ENCODE measurements at places on chromosomes 1 and 21. TPM values are rescaled to one million over a fixed set of nuclear protein-coding genes. Genes with fewer than 3 reads are reported as not detected.

DNA sequence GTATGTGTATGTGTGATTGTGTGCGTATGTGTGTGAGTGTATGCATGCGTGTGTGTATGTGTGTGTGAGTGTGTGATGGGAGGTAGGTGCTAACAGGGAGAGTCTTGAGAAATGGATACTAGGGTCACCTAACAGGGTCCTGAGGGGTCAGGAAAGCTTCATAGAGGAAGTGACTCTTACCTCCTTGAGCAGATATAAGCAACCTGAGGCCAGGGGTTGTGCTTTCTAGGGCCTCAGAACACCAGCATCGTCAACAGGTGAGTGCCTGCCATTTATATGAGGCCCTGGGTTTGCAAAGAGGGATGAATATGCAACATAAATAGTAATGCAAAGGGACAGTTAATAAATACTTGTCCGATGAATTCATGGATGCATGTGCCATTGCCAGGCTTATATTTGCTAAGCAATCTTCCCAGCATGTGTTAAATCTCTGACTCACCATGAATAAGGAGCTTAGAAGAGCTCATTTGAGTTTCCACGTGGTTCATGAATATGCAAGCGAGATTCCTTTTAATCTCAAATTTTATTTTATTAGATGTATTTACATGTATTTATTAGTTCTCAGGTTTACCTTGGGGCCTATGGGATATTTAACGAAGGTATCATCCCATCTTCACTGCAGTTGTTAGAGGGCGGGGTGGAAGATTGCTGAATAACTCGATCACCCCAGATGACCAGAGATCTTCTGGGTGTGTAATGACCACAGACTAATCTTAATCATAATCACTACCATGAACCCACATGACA is 438.3 kb downstream of the CAMTA1 start:
- H3K4me3 ChIP-seq, result no peak overlapping the region
- DNase-seq, result no peak
- no peak overlapping the region for H3K27ac ChIP-seq
- H3K27me3 ChIP-seq, result no peaks in the 10 kb centered on the region
- no peaks in the 10 kb centered on the region for H3K4me1 ChIP-seq

DNA sequence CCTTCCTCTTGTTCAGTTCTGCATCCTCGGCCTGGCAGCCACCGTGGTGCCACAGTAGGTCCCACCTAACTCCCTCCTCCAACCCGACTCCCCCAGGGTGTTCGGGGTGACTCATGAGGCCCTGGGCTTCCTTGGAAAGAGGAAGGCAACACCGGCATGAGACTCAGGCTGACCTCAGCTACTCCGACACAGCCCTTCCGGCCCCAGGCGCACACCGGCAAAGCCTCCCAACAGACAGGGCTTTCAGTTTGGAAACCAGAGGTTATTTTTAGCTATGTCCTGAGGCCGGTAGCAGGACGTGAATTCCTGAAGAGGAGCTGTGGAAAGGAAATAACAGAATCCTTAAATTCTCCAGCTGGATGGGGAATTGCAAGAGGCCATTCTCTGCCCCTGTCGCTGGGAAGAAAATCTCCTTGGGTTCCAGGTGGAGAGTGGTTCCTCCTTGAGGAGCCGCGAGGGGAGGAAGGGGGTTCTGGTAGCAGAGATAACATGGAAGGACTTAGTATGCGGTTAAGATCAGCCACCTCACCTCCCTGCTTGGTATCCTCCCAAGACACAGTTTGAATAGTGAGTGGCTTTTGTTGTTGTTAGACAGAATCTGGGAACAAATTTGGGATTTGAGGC is 24.4 kb downstream of the PLXNA2 start:
- DNase-seq, result no peak
- H3K4me3 ChIP-seq, result no peak overlapping the region
- no peaks in the 10 kb centered on the region for H3K27me3 ChIP-seq

DNA sequence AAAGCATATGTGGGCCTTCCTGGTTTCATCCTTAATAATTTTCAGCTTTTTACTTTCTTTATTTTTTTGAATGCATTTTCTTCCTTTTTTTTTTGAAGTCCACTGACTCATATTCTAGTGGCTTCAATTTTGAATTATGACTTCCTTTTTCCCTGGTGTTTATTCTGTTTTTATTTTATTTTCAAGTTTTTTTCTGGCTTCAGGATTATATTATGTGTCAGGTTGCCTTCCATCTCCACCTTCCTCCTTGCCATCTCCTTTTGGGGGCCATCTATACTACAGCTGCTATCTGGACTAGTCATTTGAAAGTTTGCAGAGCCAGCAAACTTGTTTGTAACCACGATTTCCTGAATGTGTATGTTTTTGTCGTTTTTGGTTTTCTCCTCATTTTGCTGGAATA is 117.6 kb downstream of the LEPR start:
- no peak overlapping the region for H3K27ac ChIP-seq
- no peaks in the 10 kb centered on the region for H3K36me3 ChIP-seq
- no peak for DNase-seq
- no peaks in the 10 kb centered on the region for H3K4me1 ChIP-seq
- H3K27me3 ChIP-seq, result no peaks in the 10 kb centered on the region

GRCh38 chr1:46137916-46138315 is 5.5 kb upstream of the PIK3R3 start:
- H3K27me3 ChIP-seq, result no peaks in the 10 kb centered on the region
- H3K4me1 ChIP-seq, result peaks cover 4% of the 10 kb centered on the region
- no peak overlapping the region for H3K27ac ChIP-seq
- DNase-seq, result no peak
- H3K36me3 ChIP-seq, result no peaks in the 10 kb centered on the region

GRCh38 chr1:30611741-30612309 is 111.6 kb downstream of the MATN1 start:
- no peak overlapping the region for H3K27ac ChIP-seq
- H3K27me3 ChIP-seq, result no peaks in the 10 kb centered on the region
- DNase-seq, result no peak

Gene DONSON
- 4.0 TPM for polyA plus RNA-seq

DNA sequence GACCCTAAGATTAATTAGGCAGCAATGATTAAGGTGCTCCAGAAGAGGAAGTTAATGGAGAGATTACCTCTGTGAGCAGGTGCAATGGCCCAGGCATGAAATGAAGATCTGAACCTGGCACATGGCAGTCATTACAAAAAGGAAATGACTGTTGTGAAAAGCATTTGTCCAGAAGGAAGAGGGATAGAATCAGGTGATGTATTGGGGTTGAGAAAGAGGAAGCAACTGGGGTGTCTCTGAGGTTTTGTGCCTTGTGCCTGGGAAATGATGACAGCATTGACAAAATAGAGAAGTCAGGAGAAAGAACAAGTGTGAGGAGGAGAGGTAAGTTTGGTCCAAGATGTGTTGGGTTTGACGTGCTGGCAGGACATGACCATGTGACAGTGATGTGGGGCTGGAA is 5.6 kb downstream of the CRCT1 start:
- no peak overlapping the region for H3K4me3 ChIP-seq
- H3K27me3 ChIP-seq, result peaks cover 16% of the 10 kb centered on the region
- no peak for DNase-seq
- no peak overlapping the region for H3K27ac ChIP-seq

DNA sequence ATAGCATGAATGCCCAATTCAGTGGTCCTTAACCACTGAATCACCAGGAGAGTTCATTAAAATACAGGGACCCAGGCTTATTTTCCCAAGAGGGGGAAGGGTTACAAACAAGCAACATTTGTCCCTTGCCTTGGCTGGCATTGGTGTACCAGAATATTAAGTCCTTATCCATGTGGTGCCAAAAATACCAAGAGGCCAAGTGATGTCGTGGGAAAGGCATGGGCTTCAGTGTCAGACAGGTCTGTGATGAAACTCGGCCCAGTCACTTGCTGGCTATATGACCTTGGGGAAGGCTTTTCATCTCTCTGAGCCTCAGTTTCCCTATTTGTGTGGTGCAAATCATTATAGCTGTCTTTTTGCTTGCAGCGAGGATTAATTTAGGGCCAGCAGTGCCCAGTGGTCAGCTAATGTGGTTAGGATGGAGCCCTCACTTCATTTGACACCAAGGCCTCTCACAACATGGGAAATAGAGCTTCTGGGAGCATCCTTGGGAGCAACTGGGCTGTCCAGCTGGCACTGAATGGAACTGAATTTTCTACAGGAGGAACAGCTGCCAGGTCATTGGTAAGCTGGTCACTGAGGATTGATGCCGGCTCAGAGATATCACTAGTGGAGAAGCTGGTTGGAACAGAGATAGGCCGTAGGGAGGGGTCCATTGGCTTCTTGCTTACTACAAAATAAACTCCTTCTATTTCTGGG is 77.2 kb upstream of the PPP2R5A start:
- no peaks in the 10 kb centered on the region for H3K4me1 ChIP-seq
- no peaks in the 10 kb centered on the region for H3K27me3 ChIP-seq
- no peak overlapping the region for H3K4me3 ChIP-seq
- DNase-seq, result no peak
- no peak overlapping the region for H3K27ac ChIP-seq
- H3K36me3 ChIP-seq, result no peaks in the 10 kb centered on the region

DNA sequence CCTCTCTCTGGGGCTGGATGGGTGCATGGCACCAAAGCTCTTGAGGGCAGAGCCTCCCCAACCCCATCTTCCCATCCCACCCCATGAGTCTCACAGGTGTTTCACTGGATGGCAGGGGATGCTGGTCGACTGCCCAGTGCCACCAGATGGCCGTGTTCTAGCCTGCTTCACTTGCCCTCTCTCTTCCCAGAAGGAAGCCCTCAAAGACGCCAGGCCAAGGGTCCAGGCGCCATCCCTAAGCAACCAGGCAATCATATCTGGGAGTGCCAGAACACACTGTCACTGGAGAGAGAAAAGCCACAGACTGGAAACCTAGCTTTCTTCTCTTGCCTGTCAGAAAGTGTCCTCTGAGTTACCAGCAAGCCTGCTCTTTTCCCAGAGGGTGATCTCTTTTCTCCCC is 26.7 kb downstream of the PIGM start:
- H3K4me1 ChIP-seq, result no peaks in the 10 kb centered on the region
- H3K27me3 ChIP-seq, result no peaks in the 10 kb centered on the region
- H3K4me3 ChIP-seq, result no peak overlapping the region

- no peaks in the 10 kb centered on the region for H3K27me3 ChIP-seq
- no peak overlapping the region for H3K4me3 ChIP-seq
- peak overlapping the region; percentile 11 for H3K27ac ChIP-seq
- peaks cover 43% of the 10 kb centered on the region for H3K36me3 ChIP-seq
These were observed 591 bp downstream of the SHC1 start for GRCh38 chr1:154969860-154970452.

Gene SPRR2E
- not detected for polyA plus RNA-seq

- H3K4me1 ChIP-seq, result peaks cover 21% of the 10 kb centered on the region
- no peak overlapping the region for H3K4me3 ChIP-seq
- no peak overlapping the region for H3K27ac ChIP-seq
- H3K27me3 ChIP-seq, result no peaks in the 10 kb centered on the region
These were observed 125.5 kb downstream of the DMRTB1 start for GRCh38 chr1:53584777-53585107.

- no peak overlapping the region for H3K4me3 ChIP-seq
- H3K36me3 ChIP-seq, result peaks cover 32% of the 10 kb centered on the region
- DNase-seq, result no peak
- H3K27ac ChIP-seq, result no peak overlapping the region
These were observed 12.4 kb upstream of the SHISA4 start for GRCh38 chr1:201876148-201876818.

Gene LRRC3
- polyA plus RNA-seq, result 0.11 TPM

DNA sequence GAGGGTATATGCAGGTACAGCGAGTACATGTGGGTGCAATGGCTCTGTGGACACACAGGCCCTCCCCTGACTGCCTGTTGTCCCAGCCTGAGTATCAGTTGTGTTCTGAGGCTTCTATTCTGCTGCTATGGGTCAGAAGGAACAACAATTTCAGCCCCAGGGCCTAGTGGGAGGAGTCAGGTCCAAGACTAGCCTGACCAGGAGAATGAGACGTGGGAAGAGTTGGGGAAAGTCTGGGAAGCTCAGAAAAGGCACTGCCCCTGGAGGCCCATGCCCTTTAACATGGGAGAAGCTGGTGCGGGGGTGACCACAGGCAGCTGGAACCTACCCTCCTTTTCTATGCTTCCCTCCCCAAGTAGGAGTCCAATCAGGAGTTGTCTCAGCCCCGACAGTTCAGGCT is 7.7 kb downstream of the IGSF8 start:
- no peak overlapping the region for H3K4me3 ChIP-seq
- no peak overlapping the region for H3K27ac ChIP-seq
- DNase-seq, result no peak
- no peaks in the 10 kb centered on the region for H3K27me3 ChIP-seq
- H3K36me3 ChIP-seq, result peaks cover 38% of the 10 kb centered on the region

- H3K27me3 ChIP-seq, result no peaks in the 10 kb centered on the region
- no peaks in the 10 kb centered on the region for H3K36me3 ChIP-seq
- H3K4me3 ChIP-seq, result no peak overlapping the region
- no peaks in the 10 kb centered on the region for H3K4me1 ChIP-seq
- H3K27ac ChIP-seq, result no peak overlapping the region
These were observed 205.0 kb downstream of the HIVEP3 start for GRCh38 chr1:41713557-41714327.

GRCh38 chr21:18384771-18385170 is 18.8 kb downstream of the TMPRSS15 start:
- no peaks in the 10 kb centered on the region for H3K27me3 ChIP-seq
- H3K4me3 ChIP-seq, result no peak overlapping the region
- no peak overlapping the region for H3K27ac ChIP-seq
- no peaks in the 10 kb centered on the region for H3K4me1 ChIP-seq
- no peak for DNase-seq

DNA sequence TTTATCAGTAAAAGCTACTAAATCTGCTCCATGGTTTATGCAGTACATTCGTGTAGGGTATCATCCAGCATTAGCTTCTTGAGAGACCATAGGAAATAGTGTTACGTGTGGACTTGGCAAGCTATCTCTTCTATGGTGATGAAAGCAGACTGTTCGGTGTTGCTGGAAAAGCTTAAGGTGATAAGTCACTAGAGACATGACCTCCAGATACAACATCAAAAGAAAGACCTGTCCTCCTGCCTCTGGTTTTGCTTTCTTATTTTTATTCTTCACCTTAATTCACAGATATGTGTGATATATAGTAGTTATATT is 53.5 kb upstream of the S1PR1 start:
- H3K27ac ChIP-seq, result no peak overlapping the region
- peaks cover 19% of the 10 kb centered on the region for H3K4me1 ChIP-seq
- H3K36me3 ChIP-seq, result no peaks in the 10 kb centered on the region
- no peak overlapping the region for H3K4me3 ChIP-seq

DNA sequence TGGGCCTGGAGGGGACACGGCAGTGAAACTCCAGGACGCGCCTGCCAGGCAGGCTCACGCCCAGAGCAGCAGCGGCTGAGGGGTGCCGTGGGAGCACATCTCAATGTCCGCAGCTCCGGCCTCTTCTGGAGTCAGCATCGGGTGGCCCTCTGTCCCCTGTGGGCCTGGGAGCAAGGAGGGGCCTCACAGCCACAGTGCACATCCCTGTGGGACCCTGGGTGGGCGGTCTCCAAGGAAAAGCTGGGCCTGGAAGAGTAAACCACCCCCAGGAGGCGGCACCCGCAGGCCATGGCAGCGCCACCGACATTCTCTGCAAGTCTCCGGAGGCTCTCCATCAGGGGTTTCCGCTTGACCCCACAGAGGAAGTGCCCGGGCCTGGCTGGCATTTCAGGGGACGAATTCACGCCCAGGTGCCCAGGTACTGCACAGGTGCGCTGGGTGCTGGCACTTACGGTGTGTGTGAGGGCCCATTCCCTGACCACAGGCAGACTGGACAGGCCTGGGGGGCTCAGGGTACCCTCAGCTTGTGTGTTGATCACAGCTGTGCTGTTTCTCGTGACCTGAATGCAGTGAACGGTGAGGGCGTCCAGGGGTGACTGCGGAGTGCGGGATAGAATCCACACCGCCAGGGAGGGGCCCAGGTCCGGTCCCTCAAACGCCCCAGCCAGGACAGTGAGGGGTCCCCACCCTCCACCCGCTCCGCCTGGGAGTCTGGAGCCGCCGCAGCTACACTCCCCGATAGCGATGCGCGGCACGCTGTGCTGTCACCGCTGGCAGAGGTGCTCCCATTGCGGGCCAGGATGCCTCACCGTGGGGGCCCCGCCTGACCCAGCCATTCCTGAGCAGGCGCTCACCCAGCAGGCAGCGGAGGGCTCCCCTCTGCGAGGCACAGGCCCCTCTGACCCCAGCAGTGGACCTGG is 16.6 kb upstream of the RNF223 start:
- no peak overlapping the region for H3K4me3 ChIP-seq
- no peak overlapping the region for H3K27ac ChIP-seq
- no peaks in the 10 kb centered on the region for H3K36me3 ChIP-seq
- no peaks in the 10 kb centered on the region for H3K27me3 ChIP-seq
